ENCODE measurements at places on chromosomes 12 and 14. TPM values are rescaled to one million over a fixed set of nuclear protein-coding genes. Genes with fewer than 3 reads are reported as not detected.
A peak's percentile ranks its signal among the peaks of the same experiment; 100 is the strongest.

DNA sequence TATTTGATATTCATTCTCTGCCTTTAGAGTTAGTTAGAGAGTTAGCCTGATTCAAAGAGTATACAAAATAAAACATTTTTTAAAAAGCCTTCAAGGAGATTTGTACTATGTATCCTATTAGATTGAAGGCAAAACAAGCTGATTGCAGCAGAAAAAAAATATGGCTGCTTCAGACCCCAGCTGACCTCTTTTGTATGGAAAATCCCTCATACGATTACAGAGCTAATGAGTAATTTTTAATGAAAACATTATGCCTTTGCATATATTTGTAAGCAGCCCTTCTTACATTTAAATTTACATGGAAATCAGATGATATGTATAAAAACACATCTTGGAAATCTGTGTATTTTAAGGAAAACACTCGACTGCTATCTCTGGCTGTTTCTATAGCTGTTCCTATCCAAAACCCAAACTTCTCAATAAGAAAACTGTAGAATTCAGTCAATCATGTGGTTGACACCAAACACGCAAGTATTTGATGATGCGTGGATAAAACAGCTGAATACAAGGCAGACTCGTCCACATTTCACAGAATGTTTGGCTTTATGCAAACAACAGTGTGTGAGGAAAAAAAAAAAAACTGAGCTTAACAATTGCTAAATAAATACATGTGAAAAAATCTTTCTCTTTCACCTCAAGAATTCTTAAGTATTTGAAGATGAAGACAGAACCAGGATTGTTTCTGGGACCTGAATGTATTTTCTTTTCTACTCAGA is 275.3 kb downstream of the EGLN3 start:
- H3K4me3 ChIP-seq, result no peak overlapping the region
- no peaks in the 10 kb centered on the region for H3K36me3 ChIP-seq
- no peaks in the 10 kb centered on the region for H3K4me1 ChIP-seq
- no peaks in the 10 kb centered on the region for H3K27me3 ChIP-seq

- no peak overlapping the region for H3K27ac ChIP-seq
- no peaks in the 10 kb centered on the region for H3K4me1 ChIP-seq
- H3K27me3 ChIP-seq, result no peaks in the 10 kb centered on the region
- H3K4me3 ChIP-seq, result no peak overlapping the region
- H3K36me3 ChIP-seq, result no peaks in the 10 kb centered on the region
These were observed 515.9 kb upstream of the TBX3 start for GRCh38 chr12:115199831-115200230.

The ANKRD52 gene
- total RNA-seq, result 50.1 TPM

The CHFR gene
- total RNA-seq, result 78.7 TPM

The FGF6 gene
- total RNA-seq, result not detected

DNA sequence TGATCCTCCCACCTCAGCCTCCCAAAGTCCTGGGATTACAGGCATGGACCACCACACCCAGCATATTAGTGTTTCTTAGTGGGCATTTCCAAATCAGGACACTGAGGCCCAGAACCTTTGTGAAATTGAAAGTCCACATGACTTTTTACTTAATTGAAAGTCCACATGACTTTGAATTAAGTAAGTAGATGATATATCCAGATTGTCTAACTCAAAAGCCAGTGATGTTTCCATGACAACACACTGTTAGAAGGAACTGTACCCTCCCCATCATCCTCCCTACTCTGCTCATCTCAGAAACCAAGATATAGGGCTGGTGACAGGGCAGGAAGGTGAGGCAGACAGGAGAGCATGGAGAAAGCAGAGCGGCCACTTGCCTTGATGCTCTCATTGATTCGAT is 7.2 kb downstream of the MYO1A start:
- no peak overlapping the region for H3K27ac ChIP-seq
- H3K4me1 ChIP-seq, result peaks cover 19% of the 10 kb centered on the region
- H3K36me3 ChIP-seq, result no peaks in the 10 kb centered on the region

DNA sequence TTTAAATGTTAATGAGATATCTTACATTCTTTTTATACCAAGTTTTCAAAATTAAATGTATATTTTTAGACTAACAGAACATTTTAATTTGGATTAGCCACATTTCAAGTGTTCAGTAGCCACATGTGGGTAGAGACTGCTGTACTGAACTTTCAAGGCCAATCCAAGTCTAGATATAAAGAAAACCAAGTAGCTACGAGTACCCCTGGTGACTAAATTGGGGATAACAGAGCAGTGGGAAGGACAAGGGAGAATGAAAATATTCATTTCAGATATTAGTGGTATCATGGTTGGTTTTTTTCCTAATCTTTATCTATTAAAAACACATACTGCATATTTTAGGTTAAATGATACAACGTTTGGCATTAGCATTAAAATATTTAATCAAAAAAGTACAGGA is 69.4 kb upstream of the RHOJ start:
- no peak for DNase-seq
- no peaks in the 10 kb centered on the region for H3K27me3 ChIP-seq
- no peaks in the 10 kb centered on the region for H3K4me1 ChIP-seq
- H3K36me3 ChIP-seq, result no peaks in the 10 kb centered on the region
- no peak overlapping the region for H3K4me3 ChIP-seq

DNA sequence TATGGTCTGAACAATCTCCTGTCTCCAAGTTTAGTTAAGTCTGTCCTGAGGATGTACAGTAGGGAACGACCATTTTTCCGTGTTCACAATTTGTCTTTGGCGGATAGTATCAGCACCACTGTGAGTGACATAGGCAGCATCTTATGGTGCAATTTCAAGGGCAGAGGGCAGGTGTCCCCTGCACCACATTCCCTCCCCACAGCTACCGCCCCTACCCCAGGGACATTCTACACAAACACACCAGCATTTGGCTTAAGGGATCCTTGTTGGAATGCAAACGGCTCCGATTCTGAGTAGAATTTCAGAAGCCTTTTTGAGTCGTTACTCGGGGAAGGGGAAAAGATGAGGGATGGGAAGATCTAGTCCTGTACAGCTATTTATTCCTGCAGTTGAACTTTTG is 25.1 kb upstream of the DICER1 start:
- peaks cover 16% of the 10 kb centered on the region for H3K27me3 ChIP-seq
- no peak for DNase-seq
- H3K27ac ChIP-seq, result no peak overlapping the region
- no peaks in the 10 kb centered on the region for H3K36me3 ChIP-seq
- no peak overlapping the region for H3K4me3 ChIP-seq
- no peaks in the 10 kb centered on the region for H3K4me1 ChIP-seq

The PPM1H gene
- not detected for total RNA-seq

The KRT78 gene
- total RNA-seq, result not detected

The SPIC gene
- total RNA-seq, result not detected

DNA sequence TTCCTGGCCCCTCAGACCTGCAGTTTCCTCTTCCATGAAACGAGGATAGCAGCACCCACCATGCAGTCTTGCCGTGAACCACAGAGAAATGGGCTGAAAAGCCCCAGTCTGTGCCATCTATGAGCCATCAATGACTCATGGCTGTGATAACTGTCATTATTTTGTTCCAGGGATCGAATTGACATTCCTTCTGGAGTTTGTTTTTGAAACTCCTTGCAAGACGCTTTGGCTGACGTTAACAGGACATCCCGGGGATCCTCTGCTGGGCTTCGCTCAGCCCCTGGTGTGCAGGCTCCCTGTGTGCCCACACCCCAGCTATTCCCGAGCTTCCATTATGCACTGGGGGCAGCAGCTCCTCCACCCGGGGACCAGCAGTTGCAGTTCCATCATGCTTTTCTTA is 33.8 kb downstream of the MMAB start:
- no peak for DNase-seq
- H3K36me3 ChIP-seq, result no peaks in the 10 kb centered on the region
- H3K27ac ChIP-seq, result no peak overlapping the region
- H3K27me3 ChIP-seq, result no peaks in the 10 kb centered on the region
- H3K4me3 ChIP-seq, result no peak overlapping the region

The NKX2-8 gene
- not detected for total RNA-seq

The VWF gene
- total RNA-seq, result not detected

GRCh38 chr12:65430571-65431306 is 152.3 kb downstream of the MSRB3 start:
- no peak overlapping the region for H3K27ac ChIP-seq
- H3K4me3 ChIP-seq, result no peak overlapping the region
- H3K27me3 ChIP-seq, result no peaks in the 10 kb centered on the region
- no peaks in the 10 kb centered on the region for H3K36me3 ChIP-seq
- H3K4me1 ChIP-seq, result no peaks in the 10 kb centered on the region

GRCh38 chr14:62234849-62235248 is 472.6 kb downstream of the SNAPC1 start:
- no peaks in the 10 kb centered on the region for H3K27me3 ChIP-seq
- no peaks in the 10 kb centered on the region for H3K36me3 ChIP-seq
- H3K4me1 ChIP-seq, result no peaks in the 10 kb centered on the region
- H3K27ac ChIP-seq, result no peak overlapping the region

DNA sequence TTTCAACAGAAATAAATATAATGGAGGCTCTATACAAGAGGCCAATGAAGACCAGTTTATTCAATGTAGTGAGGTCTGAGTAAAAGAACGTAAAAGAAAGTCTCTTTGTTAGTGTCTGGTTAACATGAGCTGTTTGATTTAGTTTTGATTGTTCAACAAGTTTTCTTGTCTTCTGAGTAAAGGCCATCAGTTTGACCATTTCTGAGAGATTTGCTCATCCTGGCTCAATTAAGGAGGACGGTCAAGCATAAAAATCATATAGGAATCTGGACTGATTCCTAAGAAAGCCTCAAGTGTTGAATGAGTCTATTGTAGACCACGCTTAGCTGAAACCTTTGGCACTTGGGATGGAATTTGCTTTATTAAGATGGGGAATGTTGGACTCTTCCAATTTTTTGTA is 32.5 kb upstream of the FGF23 start:
- no peaks in the 10 kb centered on the region for H3K36me3 ChIP-seq
- peaks cover 33% of the 10 kb centered on the region for H3K27me3 ChIP-seq
- H3K27ac ChIP-seq, result no peak overlapping the region
- DNase-seq, result no peak
- no peak overlapping the region for H3K4me3 ChIP-seq

The RNASE4 gene
- 2.7 TPM for total RNA-seq

The FGD4 gene
- 0.08 TPM for total RNA-seq

The NDRG2 gene
- 8.5 TPM for total RNA-seq

GRCh38 chr14:95191445-95192199 is 34.3 kb upstream of the DICER1 start:
- H3K27me3 ChIP-seq, result peaks cover 16% of the 10 kb centered on the region
- no peak overlapping the region for H3K4me3 ChIP-seq
- DNase-seq, result no peak
- no peaks in the 10 kb centered on the region for H3K4me1 ChIP-seq

The GPRC5A gene
- 0.03 TPM for total RNA-seq

The AGAP2 gene
- 85.1 TPM for total RNA-seq

GRCh38 chr14:90140298-90140955 is 78.6 kb downstream of the KCNK13 start:
- H3K27ac ChIP-seq, result no peak overlapping the region
- no peaks in the 10 kb centered on the region for H3K4me1 ChIP-seq
- no peaks in the 10 kb centered on the region for H3K36me3 ChIP-seq
- DNase-seq, result no peak
- peaks cover 10% of the 10 kb centered on the region for H3K27me3 ChIP-seq

DNA sequence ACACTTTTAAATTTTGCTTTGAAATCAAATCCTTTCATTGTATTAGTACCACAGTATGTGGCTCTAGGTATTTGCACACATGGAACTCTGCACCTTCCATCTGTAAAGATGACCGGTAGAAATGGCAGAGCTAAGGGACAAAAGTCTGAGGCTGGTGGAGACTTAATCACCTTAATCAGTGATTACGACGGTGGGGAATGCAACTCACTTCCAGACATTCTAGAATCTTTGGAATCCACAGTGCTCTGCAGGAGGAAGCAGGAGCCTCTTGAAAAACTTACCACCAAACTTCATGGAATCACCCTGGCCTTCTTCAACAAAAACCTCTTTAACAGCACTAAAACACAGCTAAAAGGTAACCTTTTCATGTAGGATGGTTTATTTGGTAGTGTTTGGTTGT is 3.9 kb upstream of the DACT1 start:
- peaks cover 18% of the 10 kb centered on the region for H3K4me1 ChIP-seq
- no peaks in the 10 kb centered on the region for H3K36me3 ChIP-seq
- H3K4me3 ChIP-seq, result no peak overlapping the region
- peaks cover 36% of the 10 kb centered on the region for H3K27me3 ChIP-seq

DNA sequence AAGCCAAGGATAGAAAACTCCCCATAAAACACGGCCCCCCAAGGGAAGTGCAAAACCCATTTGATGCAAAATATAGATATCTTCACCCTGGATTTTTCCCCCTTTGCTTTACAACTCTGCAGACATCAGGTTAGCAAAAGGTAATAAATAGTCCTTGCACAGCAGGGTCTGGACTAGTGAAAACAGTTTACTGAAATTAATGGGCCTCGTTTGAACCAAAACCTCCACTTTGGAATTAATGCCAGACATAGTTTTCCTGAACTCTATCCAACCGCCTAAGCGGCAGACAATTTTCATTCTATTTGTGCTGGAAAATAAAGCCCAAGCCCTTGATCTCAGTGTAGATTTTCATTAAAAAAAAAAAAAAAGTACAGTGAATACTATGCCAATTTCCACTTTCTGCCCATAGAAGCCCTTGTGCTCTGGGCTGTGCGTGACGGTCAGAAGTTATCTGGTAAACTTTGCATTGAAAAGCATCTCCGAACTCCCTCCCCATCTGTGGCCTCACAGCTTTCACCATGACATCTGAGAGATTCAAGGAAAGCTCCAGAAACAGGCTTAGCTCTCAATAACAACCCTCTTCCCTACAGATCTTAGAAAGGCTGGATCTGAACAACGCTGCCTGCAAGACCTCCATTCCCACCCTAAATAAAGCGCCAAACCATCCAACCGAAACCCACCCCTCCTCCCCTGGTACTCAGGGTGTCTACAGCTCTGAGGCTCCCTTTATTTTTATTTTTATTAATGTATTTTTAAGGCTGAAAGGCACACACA is 11.0 kb upstream of the IRF2BPL start:
- peak overlapping the region; percentile 100 for H3K27ac ChIP-seq
- no peak for DNase-seq
- H3K4me1 ChIP-seq, result peaks cover 90% of the 10 kb centered on the region
- no peaks in the 10 kb centered on the region for H3K27me3 ChIP-seq

DNA sequence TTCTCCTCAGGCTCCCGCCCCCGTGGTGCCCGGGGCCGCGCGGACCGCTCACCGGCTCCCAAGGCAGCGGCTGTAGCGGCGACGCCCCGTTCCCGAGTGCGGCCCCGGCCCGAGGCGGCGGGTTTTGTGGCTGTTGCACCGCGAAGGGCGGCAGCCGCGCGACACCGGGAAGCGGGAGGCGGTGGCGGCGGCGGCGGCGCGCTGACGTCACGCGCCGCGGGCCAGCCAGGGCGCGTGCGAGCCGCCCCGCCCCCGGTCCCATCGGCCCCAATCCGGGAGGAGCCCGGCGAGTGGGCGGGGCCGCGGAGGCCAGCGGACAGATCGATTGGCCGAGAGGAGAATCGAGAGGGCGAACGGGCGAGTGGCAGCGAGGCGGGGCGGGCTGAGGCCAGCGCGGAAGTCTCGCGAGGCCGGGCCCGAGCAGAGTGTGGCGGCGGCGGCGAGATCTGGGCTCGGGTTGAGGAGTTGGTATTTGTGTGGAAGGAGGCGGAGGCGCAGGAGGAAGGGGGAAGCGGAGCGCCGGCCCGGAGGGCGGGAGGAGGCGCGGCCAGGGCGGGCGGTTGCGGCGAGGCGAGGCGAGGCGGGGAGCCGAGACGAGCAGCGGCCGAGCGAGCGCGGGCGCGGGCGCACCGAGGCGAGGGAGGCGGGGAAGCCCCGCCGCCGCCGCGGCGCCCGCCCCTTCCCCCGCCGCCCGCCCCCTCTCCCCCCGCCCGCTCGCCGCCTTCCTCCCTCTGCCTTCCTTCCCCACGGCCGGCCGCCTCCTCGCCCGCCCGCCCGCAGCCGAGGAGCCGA is at the start of gene YY1:
Gene YY1 (plus strand): TSS at position 726 of the 792 bp plus-strand sequence. CDS start 101 bp downstream, outside the sequence.
- peak; percentile 99 for DNase-seq
- H3K36me3 ChIP-seq, result peaks cover 59% of the 10 kb centered on the region
- peak within 1 kb of the TSS; percentile 99 for H3K4me3 ChIP-seq
- H3K27me3 ChIP-seq, result no peaks in the 10 kb centered on the region
